ENCODE measurements at places on chromosomes 5 and 9. TPM values are rescaled to one million over a fixed set of nuclear protein-coding genes. Genes with fewer than 3 reads are reported as not detected.

- peak; percentile 74 for DNase-seq
Observed at GRCh38 chr5:143002459-143003327, 232.5 kb downstream of the ARHGAP26 start.

DNA sequence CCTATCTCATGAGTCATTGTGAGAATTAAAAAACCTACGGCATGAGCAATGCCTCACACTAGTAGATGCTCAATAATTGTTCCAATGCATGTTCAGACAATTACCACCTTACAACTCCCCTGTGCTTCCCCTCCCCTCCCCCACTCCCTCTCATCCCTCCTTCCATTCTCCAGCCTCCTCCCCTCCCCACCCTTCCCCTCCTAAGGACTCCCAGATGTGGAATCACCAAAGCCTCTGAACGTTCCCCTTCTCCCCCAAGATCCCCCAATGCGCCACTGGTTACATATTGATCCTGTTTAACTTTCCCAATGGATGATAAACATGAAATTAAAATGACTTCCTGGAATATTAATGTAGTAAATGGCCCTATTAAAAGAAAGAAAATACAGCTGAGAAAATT is 84.8 kb downstream of the PCDH1 start:
- no peak for DNase-seq

The FOXE1 gene
- polyA plus RNA-seq: 0.06 TPM

DNA sequence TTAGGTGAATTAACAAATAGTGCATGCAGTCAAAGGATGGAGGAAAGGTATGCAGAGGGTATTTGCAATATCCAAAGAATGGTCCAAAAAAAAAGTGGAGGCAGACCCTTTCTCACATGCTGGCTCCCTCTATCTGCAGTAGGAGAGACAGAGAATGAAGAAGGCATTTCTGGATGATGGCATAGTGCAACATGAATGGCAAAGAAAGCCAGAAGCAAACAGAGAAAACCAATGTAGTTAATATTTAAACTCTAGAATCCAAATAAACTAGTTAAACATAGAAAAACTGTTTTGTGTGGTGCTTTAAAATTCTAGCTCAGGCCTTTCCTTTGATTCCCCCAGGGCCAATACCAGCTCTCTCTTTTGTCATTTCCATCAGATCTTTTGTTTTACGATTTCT is 403.1 kb upstream of the WWC1 start:
- no peak for DNase-seq

DNA sequence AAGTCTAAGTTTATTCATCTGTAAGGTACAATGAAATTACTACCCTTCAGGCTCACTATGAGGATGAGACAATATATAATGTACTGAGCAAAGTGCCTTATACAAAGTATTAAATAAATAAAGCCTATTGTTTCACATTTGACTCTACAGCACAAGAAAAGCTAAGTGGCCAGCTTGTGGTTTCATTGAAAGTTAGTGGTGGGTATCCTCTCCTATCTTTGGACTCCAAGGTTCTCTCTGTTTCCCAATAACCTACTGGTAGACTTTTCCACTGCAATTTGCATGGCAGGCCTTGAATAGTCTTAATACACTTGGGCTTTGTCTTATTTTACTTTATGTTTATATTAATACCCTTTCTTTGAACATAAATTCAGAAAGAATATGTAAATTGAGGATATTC is 262.7 kb downstream of the DEPDC1B start:
- DNase-seq: no peak

- DNase-seq: no peak
Observed at GRCh38 chr9:107755246-107755645, 265.7 kb upstream of the KLF4 start.

DNA sequence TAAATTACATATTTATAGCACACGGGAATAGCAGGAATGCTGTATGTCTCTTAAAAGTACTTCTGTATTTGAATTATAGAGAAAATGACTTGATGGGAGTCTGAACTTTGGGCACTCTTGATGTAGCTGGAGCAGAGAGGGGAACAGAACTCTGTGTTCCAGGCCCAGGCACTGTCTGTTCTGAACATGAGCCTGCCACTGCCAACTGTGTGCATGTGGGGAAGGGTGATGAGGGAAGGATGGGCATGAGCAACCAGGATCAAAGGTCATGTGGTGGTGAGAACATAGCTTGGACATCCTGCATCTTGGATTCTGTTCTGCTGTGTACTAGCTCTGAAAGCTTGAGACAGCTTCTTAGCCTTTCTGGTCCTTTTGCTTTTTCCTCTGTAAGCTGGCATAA is 16.4 kb upstream of the ZBED3 start:
- DNase-seq: no peak

- no peak for DNase-seq
Observed at GRCh38 chr9:34127035-34127948, 794 bp upstream of the DCAF12 start.

DNA sequence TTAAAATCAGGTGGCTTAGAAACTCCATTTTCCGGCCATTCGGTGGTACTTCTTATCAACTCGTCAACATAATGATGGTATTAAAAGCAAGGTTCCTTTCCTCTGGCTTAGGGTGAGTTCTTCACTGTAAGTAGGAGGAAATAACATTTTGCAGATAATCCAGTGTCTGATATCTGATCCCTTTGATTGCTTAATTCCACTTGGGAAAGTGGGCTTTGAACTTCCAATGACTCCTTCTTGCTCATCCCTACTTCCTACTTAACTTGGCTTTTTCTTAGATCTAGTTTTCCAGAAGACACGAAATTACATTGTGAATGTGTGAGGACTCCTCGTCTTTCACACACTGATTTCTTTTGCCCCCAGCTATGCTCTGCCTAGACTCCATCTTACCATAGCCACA is 31.5 kb downstream of the DDX31 start:
- DNase-seq: no peak

The ADGRV1 gene
- polyA plus RNA-seq: 12.4 TPM

The ERCC6L2 gene
- 44.5 TPM for polyA plus RNA-seq

GRCh38 chr9:98002808-98003207 is 19.7 kb downstream of the ANP32B start:
- no peak for DNase-seq

The SFXN1 gene
- 46.5 TPM for polyA plus RNA-seq

GRCh38 chr5:96816991-96817390 is 9.2 kb upstream of the ERAP1 start:
- DNase-seq: no peak

DNA sequence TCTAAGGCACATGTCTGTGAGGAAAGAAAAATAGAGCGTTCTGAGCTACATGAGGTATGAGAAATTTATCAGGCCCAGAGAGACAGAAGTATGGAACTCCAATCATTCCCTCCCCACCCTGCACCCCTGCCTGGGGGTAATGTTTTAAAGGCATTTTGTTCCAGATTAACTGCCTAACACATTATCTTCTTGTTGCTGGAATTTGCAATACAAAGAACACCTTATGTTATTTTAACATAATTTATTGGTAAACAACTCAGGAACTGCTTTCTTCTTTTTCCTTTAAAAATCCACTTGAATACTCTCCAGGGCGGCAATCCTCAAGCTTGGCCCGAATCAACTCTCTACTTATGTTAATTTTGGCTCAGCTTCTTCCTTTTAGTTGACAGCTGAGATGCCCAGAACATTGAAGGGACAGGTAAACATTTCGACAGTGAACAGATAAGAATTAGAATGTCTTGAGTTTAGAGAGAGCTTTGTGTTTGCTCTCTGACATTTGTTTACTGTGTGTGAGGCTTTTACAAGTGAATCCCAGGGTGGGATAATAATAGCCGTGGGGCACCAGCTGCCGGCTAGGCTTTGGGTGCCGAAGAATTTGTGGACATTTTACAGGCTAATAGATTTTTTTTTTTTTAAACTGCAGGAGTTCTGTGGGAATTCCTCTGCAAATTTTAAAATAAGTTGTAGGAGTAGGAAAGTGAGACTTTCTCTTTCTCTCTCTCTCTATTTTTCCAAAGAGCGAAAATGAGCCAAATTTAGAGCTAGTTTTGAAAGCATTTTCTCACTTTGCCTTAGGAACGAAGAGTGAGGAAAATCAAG is 96.4 kb upstream of the TAF11L2 start:
- no peak for DNase-seq

- no peak for DNase-seq
Observed at GRCh38 chr9:16921855-16922254, 51.4 kb upstream of the BNC2 start.

DNA sequence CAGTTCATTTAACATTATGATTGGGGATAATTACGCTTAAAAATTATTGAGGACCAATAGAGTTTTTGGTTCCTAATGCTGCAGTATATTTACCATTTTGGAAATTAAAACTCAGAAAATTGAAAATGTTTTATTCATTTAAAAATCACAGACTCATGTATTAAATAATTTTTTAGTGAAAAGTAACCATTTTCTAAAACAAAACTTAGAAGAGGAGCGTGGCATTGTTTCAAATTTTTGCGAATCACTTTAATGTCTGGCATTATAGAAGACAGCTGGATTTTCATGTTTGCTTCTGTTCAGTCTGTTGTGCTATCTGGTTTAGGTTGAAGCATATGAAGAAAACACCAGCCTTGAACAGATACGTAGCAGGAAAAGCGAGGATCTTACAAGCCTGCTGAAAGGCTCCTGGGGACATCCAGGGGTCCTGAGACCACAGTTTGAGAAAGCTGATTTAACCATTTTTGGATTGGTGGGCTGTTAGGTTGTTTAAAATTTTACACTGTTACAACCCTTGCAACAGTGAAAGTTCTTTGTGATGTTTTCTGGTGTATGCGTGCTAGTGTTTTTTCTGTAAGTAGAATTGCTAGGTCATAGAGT is 1.6 kb downstream of the ZFYVE16 start:
- peak; percentile 37 for DNase-seq

- no peak for DNase-seq
Observed at GRCh38 chr9:84439250-84439649, 98.7 kb upstream of the SLC28A3 start.
